ENCODE measurements at places on chromosomes 1 and 21. TPM values are rescaled to one million over a fixed set of nuclear protein-coding genes. Genes with fewer than 3 reads are reported as not detected.
A peak's percentile ranks its signal among the peaks of the same experiment; 100 is the strongest.

FAM72B gene
- 0.55 TPM for total RNA-seq

ZBTB21 gene
- 17.8 TPM for total RNA-seq

PLCH2 gene
- 2.4 TPM for total RNA-seq

RAD54L gene
- total RNA-seq = 1.0 TPM

PRAMEF33 gene
- total RNA-seq = not detected

EYA3 gene
- total RNA-seq = 21.0 TPM

LCE1B gene
- total RNA-seq = not detected

DNA sequence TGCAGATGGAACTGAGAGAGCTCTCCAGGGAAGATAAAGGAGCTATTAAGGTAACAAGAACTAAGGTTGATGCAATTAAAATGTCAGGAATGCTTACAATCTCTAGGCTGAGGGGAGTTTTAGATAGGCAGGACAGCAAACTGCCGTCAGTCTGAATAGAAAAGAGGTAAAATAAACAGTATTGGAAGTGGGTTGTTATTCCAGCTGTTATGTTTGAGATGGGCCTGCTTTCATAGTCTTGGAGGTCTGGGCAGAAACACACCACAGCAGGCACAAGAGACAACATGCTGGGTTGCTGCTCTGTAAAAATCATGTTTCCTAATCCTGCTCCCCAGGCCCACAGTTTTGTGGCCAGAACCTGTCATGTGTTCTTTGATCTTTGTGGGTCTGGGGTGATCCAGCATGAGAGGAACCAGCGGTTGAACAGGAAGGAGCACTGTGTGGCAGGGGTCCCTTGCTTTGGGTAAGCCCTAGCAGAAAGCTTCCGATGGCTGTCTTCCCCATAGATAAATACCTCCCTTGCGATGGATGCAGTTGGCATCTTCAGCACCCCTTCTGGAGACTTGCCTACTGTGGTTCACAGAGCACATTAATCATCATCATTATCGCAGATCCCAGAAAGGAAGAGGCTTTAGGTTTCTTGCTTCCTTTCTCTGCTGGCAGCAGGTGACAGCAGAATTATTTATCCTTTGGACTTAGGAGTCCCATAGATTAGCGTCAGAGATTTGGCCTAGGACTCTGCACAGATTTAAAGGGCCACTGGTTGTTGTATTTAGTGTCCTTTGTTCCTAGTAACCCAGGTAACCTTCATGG is 97.1 kb downstream of the AK5 start:
- H3K4me3 ChIP-seq = no peak overlapping the region
- no peaks in the 10 kb centered on the region for H3K36me3 ChIP-seq
- no peaks in the 10 kb centered on the region for H3K4me1 ChIP-seq
- DNase-seq = no peak
- H3K27me3 ChIP-seq = no peaks in the 10 kb centered on the region

DNA sequence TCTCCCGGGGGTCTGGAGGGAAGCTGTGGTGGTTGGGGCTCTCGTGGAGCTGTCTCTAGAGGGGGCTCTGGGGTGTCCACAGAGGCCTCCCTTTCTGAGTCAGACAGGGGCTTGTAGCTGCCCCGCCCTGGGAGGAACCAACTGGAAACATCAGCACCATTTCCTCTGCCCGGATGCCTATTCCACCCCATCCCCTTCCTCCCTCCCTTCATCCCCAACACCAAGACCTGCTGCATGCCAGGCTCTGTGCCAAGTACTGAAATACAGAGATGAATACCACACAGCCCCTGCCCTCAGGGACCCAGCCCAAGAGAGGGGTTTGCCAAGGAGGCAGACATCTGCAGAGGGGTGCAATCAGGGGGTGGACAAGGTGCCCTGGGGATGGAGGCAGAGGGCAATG is 125.6 kb upstream of the ADAR start:
- H3K4me1 ChIP-seq = peaks cover 9% of the 10 kb centered on the region
- DNase-seq = no peak
- H3K4me3 ChIP-seq = no peak overlapping the region
- no peak overlapping the region for H3K27ac ChIP-seq
- H3K27me3 ChIP-seq = no peaks in the 10 kb centered on the region
- H3K36me3 ChIP-seq = no peaks in the 10 kb centered on the region

DNA sequence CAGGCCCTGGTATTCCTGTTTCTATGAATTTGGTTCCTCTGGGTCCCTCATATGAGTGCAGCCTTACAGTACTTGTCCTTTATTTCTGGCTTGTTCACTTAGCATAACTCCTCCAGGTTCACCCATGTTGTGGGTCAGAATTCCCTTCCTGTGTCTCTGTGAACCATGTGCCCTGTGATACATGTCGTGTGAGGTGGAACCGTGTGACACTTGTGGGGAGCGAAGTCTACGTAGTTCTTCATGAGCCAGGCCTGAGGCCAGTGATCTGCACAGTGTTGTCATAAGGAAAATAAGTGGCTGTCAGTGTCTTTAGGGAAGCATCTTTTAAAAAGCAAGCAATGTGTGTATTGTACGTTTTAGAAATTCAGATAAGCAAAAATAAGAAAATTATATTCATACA is 122.8 kb downstream of the GALNT2 start:
- H3K4me3 ChIP-seq = no peak overlapping the region
- peaks cover 40% of the 10 kb centered on the region for H3K4me1 ChIP-seq
- no peak overlapping the region for H3K27ac ChIP-seq
- H3K27me3 ChIP-seq = no peaks in the 10 kb centered on the region
- DNase-seq = no peak

DNA sequence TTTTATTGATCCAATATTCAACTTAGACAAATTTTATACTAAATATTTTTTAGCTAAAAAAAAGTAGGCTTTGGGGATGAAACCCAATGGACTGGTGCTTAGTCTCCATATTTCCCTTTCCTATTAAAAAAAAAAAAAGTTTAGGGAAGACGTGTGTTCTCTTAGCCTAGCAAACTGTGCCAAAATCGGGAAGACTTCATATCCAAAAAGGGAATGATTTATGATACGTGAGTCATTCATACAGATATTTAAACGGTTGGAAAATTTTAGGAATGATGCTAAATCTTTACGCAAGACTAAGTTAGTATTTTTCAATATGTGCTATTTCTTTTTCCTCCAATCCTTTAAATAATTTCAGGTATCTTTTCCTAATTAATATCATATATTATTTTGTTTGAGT is 50.7 kb downstream of the SPATA17 start:
- no peaks in the 10 kb centered on the region for H3K4me1 ChIP-seq
- H3K36me3 ChIP-seq = no peaks in the 10 kb centered on the region
- no peaks in the 10 kb centered on the region for H3K27me3 ChIP-seq
- H3K27ac ChIP-seq = no peak overlapping the region
- no peak for DNase-seq
- no peak overlapping the region for H3K4me3 ChIP-seq

DNA sequence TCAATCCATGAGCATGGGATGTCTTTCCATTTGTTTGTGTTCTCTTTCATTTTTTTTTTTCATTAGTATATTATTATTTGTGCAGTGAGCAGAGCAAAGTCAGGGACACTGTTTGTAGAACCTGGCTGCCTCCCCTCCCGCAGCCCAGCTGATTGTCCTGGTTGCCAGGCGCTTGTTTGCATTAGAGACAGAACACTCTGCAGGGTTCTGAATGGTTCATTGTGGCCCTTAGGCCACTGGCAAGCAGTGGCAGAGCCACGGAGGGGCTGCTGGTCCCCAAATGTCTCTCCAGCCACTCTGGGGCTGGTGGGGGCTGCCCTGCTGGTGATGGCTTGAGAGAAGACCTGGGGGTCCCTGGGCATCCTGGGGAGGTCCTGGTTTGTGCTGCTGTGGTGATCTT is 29.0 kb downstream of the ETS2 start:
- no peak overlapping the region for H3K4me3 ChIP-seq
- H3K4me1 ChIP-seq = peaks cover 19% of the 10 kb centered on the region
- no peak overlapping the region for H3K27ac ChIP-seq
- no peak for DNase-seq

DNA sequence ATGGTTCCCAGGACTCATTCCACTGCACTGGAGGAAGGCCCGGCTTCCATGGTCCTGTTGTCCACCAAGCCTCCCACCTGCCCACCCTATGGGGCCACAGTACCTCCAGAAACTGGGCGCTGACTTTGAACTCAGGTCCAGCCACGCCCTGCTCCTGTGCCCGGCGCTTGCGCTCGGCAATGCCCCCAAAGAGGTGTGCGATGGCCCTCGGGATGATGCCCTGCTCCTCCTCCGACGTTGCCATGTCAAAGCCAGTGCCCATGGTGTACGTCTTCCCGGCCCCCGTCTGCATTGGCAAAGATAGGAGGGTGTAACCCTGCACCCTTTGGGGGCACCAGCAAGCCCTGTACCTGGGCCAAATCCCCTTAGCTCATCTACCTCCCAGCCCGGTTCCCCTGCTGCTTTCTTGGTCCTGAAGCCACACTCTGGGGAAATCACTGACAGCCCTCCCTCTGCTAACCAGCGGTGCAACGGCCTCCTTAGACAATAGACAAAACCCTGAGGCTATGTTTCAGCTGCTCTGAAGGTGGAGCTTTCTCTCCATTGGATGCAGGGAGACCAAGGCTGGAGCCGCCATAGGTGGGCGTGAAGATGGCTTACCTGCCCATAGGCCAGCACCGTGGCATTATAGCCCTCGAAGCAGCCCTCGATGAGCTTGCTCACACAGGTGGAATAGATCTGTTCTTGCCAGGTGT is 14.7 kb downstream of the KIF21B start:
- H3K4me3 ChIP-seq = no peak overlapping the region
- H3K27ac ChIP-seq = no peak overlapping the region
- H3K27me3 ChIP-seq = no peaks in the 10 kb centered on the region
- H3K4me1 ChIP-seq = peaks cover 11% of the 10 kb centered on the region
- DNase-seq = no peak

GRCh38 chr1:196193896-196194559 is 414.2 kb downstream of the KCNT2 start:
- H3K4me1 ChIP-seq = no peaks in the 10 kb centered on the region
- no peak for DNase-seq
- no peak overlapping the region for H3K4me3 ChIP-seq
- no peak overlapping the region for H3K27ac ChIP-seq
- H3K36me3 ChIP-seq = no peaks in the 10 kb centered on the region
- H3K27me3 ChIP-seq = no peaks in the 10 kb centered on the region

DNA sequence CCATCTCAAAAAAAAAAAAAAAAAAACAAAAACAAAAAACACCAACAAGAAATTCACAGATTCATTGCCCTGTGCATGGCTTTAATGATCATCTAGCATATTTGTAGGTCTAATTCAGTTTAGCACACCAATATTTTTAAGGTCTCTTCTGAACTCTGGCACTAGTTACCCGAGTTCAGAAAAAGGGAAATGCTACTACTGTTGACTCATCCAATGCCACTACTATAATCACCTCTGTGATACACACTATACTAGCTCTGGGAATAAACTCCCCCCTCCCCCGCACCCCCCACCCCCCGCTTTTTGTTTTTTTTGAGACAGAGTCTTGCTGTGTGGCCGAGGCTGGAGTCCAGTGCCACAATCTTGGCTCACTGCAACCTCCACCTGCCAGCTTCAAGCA is 55.6 kb downstream of the FBXO42 start:
- H3K27me3 ChIP-seq = no peaks in the 10 kb centered on the region
- H3K27ac ChIP-seq = no peak overlapping the region
- no peak overlapping the region for H3K4me3 ChIP-seq

- no peak overlapping the region for H3K4me3 ChIP-seq
- DNase-seq = no peak
- no peaks in the 10 kb centered on the region for H3K36me3 ChIP-seq
These were observed 56.5 kb downstream of the WARS2 start for GRCh38 chr1:119083980-119084379.

DNA sequence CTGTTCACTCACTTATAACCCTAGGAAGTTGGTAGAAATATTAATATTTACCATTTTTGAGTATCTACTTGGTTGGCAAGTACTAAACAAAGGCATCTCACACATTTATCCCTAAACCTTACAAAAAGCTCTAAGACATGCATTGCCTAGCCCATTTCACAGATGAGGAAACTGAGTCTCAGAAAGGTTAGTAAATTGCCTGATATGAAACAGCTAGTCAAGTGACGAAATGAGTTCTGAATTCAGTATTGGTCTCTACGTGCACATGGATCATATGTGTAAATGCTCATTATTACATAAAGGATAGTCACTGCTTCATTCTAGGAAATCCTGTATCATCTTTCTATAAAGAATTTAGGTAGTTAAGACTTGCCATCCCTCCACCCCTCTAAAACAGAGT is 105.1 kb downstream of the BARHL2 start:
- DNase-seq = no peak
- no peaks in the 10 kb centered on the region for H3K36me3 ChIP-seq
- no peak overlapping the region for H3K4me3 ChIP-seq
- no peaks in the 10 kb centered on the region for H3K4me1 ChIP-seq
- no peaks in the 10 kb centered on the region for H3K27me3 ChIP-seq
- no peak overlapping the region for H3K27ac ChIP-seq

GRCh38 chr1:228930479-228930957 is 195.2 kb downstream of the RHOU start:
- DNase-seq = no peak
- H3K27me3 ChIP-seq = no peaks in the 10 kb centered on the region
- H3K4me3 ChIP-seq = no peak overlapping the region

DNA sequence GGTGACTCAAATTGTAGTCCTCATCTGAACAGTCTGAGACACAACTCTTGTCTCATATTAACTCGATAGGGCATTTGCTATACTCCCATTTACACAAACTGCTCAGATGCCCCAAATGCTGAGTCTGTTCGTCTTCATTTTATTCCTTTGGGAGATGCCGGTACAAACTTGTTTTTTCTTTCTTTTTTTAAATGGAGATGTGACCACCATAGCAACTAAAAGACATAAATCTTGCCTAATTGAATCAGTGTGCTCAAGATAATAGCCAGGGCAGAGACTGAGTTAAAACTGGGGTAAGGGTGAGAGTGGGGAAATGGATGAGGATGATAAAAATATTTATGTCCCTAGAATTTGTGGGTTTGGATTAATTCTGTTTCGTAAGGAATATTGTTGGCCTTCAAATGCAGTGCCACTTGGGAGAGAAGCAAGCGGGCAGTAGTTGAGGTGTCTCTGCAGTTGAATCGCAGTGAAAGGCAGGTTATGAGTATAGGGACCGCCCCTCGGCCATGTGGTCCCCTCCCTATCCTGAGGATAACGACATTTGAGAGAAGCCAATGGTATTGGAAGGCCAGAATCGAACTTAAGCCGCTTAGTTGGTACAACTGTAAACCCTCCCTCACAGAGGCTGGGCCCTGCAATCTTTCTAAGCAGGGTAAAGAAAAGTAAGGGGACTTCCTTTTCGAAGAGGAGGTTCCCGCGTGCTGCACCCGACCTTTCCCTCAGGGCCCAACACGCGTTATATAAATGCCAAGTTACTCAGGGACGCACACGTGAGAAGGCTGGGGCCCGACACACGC is 859 bp upstream of the LRRC8B start:
- peak overlapping the region; percentile 88 for H3K27ac ChIP-seq
- no peak for DNase-seq
- no peaks in the 10 kb centered on the region for H3K36me3 ChIP-seq
- peak overlapping the region; percentile 90 for H3K4me3 ChIP-seq
- H3K4me1 ChIP-seq = peaks cover 9% of the 10 kb centered on the region
- no peaks in the 10 kb centered on the region for H3K27me3 ChIP-seq

- no peaks in the 10 kb centered on the region for H3K27me3 ChIP-seq
- H3K36me3 ChIP-seq = no peaks in the 10 kb centered on the region
- H3K27ac ChIP-seq = peak overlapping the region; percentile 89
- peaks cover 36% of the 10 kb centered on the region for H3K4me1 ChIP-seq
These were observed 13.0 kb downstream of the IFI6 start for GRCh38 chr1:27658951-27659496.

- DNase-seq = no peak
- H3K27me3 ChIP-seq = no peaks in the 10 kb centered on the region
- peaks cover 16% of the 10 kb centered on the region for H3K36me3 ChIP-seq
These were observed 54.7 kb downstream of the COQ8A start for GRCh38 chr1:226994586-226995364.

GRCh38 chr1:2865571-2866421 is 64.3 kb upstream of the TTC34 start:
- no peaks in the 10 kb centered on the region for H3K36me3 ChIP-seq
- H3K4me1 ChIP-seq = no peaks in the 10 kb centered on the region
- no peak overlapping the region for H3K4me3 ChIP-seq
- no peak for DNase-seq
- no peak overlapping the region for H3K27ac ChIP-seq
- H3K27me3 ChIP-seq = peaks cover 32% of the 10 kb centered on the region

Measured in upper lobe of right lung (tissue), 1 donor.